ENCODE measurements at places on chromosomes 16 and 17.
A peak's percentile ranks its signal among the peaks of the same experiment; 100 is the strongest.

DNA sequence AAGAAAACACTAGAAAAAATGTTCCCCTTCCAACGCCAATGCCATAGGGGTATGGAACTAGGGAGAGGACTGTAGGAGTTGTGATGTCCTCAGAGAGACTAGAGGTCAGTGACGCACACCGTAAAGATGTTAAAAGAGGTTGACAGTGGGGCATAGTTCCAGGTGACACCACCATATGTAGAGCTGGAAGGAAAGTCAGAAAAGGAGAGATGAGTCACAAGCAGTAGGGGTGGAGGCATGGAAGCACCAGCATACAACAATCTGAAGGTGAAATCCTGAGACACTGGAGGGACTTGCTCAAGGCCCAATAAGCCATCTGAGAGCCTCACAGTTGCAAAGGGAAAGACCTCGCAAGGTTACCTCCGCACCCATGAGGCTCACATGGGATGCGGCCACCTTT, 76.0 kb downstream of the ZNF18 start:
- DNase-seq, result no peak

- DNase-seq, result peak; percentile 65
Measured at GRCh38 chr17:44502598-44503146, 534 bp downstream of the GPATCH8 start.

DNA sequence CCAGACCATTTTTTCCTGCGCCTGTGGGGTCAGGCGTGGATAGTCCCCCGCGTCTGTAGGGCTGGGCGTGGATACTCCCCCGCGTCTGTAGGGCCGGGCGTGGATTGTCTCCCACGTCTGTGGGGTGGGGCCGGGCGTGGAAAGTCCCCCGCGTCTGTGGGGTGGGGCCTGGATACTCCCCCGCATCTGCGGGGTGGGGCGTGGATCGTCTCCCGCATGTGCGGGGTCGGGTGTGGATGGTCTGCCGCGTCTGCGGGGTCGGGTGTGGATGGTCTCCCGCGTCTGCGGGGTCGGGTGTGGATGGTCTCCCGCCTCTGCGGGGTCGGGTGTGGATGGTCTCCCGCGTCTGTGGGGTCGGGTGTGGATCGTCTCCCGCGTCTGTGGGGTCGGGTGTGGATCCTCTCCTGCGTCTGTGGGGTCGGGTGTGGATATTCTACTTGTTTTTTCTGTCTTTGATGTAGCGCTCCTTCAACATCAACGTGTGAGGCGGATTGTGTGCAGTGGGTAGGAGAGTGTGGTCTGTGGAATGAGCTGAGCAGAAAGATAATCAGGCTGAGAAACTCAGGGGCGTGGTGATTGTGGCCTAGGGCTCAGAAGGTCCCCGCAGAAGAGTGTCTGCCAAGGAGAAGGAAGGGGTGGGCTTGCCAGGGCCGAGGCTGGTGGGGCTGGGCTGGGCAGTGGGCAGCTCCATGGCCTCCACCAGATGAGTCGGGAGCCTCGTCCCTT, 3.2 kb downstream of the GNPTG start:
- no peak for DNase-seq

DNA sequence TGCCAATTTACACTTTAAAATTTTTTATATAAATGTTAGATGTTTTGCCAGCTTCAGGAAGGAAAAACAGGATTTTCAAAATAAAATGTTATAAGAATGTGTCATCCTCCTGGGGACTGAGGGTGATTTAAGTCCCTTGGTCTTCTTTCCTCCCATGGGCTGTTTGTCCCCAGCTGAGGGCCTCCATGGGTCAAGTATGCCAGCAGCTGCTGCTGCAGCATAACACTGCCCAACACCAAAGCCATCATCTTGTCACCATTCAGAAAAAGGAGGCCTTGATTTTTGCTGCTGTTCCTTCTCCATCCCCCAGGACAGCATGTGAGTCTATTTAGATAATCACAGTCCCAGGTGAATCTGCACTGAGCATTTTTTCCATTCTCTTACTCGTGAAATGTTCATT, 188.5 kb downstream of the LGALS9B start:
- DNase-seq, result no peak
